ENCODE measurements at places on chromosomes 6 and 20.

- no peak for DNase-seq
Observed at GRCh38 chr6:156970595-156971112, 193.5 kb downstream of the ARID1B start.

GRCh38 chr20:35290186-35290886 lies 1.9 kb downstream of the FAM83C start:
- no peak for DNase-seq

DNA sequence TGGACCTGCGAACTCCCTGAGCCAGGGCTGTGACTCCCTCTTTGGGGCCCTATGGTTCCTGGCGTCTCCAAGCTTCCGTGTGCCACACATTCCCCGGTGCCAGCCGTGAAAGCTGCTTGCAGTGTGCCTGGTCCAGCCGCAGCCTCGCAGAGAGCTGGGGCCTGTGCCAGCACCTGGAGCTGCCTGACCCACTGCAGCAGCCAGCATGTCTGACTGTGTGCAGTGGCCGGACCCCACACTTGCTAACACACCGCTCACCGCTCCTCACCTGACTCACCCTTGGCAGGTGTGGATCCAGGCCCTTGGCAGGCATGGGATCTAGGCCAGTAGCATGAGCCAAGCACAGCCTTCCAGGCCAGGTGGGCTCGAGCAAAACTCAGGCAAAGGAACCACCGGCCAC lies 227.5 kb downstream of the OTOR start:
- no peak for DNase-seq

GRCh38 chr6:36700831-36701230 lies 3.2 kb downstream of the RAB44 start:
- DNase-seq = no peak

- DNase-seq = no peak
Observed at GRCh38 chr6:133985970-133986369, 32.9 kb downstream of the TBPL1 start.

- DNase-seq = no peak
Observed at GRCh38 chr6:7053125-7053774, 54.5 kb upstream of the RREB1 start.

- DNase-seq = no peak
Observed at GRCh38 chr20:3987296-3987695, 28.1 kb downstream of the RNF24 start.

DNA sequence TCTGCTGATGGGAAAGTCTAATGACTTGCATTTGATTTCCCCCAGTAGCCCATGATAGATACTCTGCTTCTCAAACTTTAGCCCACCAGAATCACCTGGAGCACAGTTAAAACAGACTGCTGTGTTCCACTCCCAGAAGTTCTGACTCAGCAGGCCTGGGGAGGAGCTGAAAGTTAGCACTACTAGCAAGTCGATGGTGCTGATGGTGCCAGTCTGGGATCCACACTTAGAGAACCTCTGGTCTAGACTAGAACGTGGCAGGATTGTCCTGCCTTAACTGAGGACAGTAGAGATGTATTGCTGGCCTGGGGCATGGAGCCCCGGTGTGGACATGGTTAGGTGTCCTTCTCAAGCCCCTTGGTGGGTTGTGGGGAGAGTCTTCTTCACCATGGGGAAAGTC lies 8.7 kb downstream of the TOX2 start:
- no peak for DNase-seq

DNA sequence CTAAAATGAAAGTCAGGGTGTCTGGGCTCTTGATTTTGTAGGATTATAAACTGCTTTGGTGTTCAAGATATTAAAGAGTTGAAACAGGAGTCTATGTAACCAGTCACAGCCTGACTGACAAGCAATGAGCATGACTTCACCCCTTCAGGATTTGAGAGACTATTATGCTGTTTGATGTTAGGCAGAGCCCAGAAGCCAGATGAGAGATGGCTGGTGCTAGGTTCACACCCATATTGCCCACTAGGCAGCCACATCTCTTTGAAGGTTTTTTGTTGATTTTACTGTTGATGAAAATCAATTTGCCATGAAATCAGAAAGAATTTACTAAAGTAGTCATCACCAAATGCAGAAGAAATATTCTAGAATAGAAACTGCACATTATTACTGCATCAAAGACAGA lies 243.6 kb downstream of the KHDRBS2 start:
- DNase-seq = no peak

- DNase-seq = no peak
Observed at GRCh38 chr6:44696686-44697085, 309.2 kb downstream of the CDC5L start.

DNA sequence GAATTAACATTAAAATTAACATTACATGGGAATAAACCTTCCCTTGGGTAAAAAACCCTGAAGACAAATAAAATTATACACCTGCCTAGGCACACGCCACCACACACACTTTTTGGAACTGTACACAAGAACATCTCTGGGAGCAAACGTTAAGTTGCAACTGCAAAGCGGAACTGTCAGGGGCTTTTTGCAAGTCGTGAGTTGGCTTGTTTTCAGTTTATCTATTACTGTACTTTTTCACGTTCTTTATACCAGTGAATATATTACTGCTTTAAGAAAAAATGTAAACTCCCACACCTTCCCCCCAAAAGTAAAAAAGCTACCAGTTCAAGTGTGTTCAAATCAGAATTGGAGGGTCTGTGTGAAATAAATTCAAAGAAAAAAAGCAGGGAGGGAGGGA lies 65.5 kb upstream of the NFATC2 start:
- DNase-seq = no peak

- no peak for DNase-seq
Observed at GRCh38 chr20:31602779-31603441, 2.2 kb upstream of the ID1 start.

DNA sequence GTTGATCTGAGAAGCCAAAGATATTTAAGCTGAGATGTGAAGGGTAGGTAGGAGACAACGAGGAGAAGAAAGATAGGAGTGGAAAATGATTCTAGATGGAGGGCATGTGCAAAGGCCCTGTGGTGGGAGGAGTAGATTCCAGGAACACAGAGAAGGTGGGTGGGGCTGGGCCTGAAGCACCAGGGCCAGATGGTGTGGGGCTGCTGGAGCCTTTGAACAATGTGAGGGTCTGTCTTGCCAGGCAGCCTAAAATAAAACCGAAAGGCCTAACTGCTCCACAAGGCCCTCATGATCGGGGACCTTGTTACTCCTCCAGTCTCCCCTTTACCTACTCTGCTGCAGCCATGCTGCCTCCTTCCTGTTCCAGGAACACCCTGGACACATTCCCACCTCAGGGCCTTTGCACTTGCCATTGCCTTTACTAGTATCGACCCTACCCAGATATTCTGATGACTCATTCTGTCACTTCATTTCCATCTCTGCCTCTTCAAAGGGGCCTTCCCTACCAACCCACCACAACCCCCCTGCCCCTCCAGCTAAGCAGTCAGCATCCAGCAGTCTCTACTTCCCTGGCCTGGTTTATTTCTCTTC lies 20.0 kb downstream of the FAM110A start:
- no peak for DNase-seq

GRCh38 chr6:73797861-73798260 lies 101.9 kb downstream of the CD109 start:
- DNase-seq = no peak

DNA sequence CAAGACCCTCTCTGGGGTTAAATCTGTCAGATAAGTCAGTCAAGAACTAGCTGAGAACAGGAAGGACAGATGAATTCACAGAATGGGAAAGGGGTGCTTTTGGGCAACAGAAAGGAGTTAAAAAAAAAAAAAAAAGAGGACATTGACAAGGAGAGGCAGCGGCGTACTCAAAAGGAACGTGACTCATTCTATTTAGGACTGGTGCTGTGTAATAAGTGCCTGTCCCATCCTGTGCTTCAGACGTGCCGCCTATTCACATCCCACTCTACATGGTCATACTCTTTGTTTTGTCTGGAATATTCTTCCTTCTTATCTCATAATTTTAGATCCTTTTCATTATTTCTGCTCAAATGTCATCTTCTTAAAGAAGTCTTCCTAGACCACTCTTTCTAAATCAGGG lies 101.1 kb upstream of the EMILIN3 start:
- no peak for DNase-seq

DNA sequence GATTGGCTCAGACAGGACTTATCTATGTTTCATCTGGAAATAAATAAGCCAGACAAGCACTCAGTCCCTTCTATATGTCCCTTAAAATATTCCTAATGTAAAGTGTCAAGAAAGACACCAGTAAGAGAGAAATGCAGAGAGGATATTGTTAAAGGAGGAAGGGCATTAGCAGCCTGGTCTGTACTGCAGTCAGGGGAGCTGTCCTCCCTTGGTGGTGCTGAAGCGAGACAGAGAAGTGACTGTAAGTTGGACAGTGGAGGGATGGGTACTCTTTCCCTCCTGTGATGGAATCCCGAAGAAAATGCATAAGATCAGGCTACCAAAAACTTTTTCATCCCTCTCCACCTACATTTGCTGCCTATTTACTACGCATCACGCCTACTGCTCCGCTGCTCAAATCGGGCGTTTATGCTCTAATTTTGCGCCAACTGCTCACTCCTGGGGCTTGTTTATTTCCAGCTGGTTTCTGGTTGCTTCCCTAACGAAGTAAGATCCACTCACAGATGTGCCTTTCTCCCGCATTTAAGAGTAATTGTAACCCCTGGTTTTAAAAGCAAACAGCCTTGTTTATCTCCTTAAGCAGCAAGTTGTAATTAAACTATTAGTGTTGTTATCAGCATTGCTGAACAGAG lies 35.2 kb downstream of the PHACTR1 start:
- DNase-seq = no peak

DNA sequence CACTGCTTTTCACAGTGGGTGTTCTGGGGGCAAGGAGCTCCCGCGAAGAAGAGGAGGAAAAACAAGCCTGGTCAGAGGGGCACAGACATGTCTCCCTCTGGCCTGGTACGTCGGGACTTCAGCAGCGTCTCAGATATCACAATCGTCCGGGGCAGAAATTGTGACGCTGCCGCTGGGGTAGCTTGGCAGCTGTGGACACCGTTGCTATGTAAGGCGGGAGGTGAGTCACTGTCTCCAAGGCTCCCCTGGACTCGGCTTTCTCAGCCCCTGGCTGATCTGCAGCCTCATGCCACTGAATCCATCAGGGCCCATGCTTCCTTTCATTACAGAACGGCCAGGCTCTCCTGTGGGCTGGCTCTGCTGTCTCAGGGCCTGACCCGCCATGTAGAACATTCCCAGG lies 98.7 kb downstream of the SULF2 start:
- no peak for DNase-seq

GRCh38 chr20:704726-705125 lies 29.1 kb upstream of the SCRT2 start:
- no peak for DNase-seq

- DNase-seq = no peak
Observed at GRCh38 chr6:71512256-71512655, 223.6 kb downstream of the OGFRL1 start.

GRCh38 chr6:130900913-130901312 lies 73.7 kb downstream of the SMLR1 start:
- DNase-seq = no peak

- DNase-seq = no peak
Observed at GRCh38 chr6:3561725-3562124, 104.9 kb upstream of the SLC22A23 start.

DNA sequence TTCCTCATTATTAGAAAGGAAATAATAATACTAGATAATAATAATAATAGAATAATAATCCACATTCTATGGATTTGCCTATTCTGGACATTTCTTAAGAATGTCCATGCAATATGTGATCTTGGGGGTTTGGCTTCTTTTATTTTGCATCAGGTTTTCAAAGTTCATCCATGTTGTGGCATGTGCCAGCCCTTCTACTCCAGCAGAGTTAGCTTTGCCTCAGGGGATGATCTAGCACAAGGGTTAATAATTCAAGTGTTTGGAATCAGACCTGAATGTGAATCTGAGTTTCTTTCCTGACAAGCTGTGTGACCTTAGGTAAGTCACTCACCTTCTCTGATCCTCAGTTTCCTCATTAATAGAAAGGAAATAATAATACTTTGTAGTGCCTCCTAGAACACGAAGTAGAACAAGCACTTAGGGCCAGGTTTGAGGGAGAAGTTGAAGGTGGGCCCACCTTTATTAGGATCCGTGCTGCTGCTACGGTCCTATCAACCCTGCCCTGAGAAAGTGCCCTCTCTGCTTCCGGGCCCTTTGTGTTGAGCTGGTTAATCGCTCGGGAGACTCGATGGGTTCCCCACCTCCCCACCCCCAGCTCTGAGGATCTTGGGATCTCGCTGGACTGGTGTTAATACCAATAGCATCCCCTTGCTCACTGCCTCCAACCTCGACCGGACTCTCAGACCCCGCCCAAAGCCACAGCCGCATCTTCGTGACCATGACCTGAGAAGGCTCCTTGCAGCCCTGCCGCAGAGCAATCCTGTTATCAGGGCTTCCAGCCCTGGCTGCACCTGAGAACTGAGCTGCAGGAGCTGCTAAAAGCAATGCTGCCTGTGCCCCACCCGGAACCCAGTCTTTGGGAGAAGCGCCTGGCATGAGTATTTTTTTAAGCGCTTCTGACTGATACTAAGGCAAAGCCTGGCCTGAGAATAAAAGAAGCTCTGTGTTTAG lies 26.9 kb downstream of the RBM38 start:
- DNase-seq = no peak

DNA sequence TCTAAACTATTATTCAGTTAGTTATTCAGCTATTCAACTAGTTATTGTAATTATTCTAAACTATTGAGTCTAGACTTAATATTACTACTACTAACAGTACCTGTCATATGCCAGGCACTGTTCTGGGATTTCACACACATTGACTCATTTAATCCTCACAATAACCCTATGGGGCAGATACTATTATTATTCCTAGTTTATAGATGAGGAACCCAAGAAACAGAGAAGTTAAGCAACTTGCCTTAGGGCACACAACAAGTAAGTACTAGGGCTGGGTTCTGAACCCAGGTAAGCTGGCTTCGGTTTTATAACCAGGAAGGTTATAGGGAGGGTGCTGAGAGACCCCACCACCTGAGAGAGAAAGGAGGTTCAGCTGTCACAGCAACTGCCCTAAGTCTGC lies 7.8 kb downstream of the TEAD3 start:
- DNase-seq = no peak

DNA sequence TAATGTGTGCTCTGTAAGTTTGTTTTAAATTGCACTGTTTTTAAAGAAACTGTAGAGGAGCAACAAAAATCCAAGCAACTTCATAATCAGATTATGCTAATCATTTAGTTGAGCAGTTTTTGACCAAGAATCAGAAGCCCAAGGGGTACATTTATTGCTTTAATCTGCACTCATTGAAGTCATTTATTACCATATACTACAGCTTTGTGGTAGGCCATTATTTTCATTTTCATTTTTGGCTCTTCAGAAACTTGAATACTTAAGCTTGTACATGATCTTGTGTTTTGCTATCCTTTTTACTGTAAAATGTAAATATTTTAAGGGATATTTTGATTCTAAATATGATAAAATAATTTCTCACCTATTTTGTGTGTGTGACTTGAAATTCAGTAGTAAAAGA lies 78.5 kb downstream of the PHF3 start:
- no peak for DNase-seq

DNA sequence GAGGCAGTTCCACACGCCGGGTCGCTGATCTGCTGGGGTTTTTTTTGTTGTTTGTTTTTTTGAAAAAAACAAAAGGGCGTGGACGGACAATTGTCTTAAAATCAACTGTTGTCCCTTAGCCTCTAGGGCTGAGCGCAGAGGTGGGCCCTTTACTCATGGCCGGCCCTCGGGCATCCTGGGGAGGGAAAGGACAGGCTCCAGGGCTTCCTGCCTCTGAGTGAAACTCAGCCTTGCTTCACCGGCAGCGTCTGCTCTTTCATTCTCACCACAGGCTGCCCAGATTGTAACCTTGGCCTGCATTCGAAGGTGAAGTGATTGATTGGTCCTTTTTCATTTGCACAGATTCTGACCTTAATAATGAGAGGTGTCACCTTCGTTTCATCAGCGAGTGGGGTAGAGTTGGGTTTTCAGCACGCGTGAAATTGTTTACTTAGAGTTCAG lies 797 bp downstream of the SMIM13 start:
- no peak for DNase-seq

All from NCI-H2081 treated with DMSO at 0.1 percent for 48 hours (cell line).